ENCODE measurements at places on chromosomes 5 and 9.

GRCh38 chr5:77133061-77133758, 46.1 kb upstream of the ZBED3 start:
- peak; percentile 86 for DNase-seq

GRCh38 chr5:1335540-1336095, 9.3 kb downstream of the CLPTM1L start:
- DNase-seq, result no peak

DNA sequence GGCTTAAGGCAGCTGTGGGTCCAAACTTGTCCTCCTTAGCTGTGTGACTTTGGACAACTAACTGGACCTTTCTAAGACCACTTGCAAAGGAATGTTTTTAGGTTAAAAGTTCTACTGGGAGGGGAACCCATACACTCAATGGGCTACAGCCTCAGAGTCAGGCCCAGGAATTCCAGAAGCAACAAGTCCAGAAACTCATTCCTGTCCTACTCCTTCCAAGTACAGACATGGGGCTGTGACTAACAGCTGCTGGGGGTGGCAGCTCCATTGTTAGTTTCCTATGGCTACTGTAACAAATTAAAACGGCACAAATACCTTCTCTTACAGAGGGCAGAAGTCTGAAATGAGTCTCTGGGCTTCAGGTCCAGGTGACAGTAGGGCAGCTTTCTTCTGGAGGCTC, 12.4 kb upstream of the AKNA start:
- DNase-seq, result no peak

GRCh38 chr5:97136475-97136874, 5.9 kb downstream of the LIX1 start:
- DNase-seq, result no peak

DNA sequence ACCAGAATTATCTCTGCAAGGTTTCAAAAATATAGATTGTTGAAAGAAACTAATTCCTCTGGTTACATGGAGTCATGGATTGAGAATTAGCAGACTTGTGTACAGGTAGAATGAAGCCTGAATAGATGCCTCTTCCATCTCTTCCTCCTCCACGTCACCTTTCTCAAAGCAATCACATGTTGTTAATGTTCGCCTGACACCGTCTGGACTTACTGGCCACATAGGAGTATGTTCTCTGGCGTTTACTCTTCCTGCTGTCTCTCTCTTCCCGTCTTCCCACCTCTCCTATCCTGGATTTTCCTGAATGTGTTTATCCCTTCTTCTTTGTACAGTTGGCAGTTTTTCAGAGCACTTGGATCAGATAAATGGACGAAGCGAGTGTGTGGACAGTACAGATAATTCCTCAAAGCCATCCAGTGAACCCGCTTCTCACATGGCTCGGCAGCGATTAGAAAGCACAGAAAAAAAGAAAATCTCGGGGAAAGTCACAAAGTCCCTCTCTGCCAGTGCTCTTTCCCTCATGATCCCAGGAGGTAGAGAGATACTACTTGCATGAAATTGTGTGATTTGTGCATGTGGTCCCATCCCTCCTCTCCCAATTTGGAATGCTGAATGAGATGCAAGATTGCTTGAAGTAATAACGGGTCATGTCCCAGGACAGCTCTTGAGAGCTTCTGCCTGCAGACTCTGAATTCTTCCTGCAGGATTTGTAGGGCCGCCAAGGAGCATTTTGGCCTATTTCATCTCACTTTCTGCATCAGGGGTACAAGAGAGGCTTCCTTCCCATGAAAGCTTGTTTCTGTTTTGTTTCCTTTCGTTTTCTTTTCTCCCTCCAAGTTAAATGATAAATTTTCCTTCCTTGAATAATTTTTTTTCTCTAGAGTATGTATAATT, 47.3 kb downstream of the CD180 start:
- no peak for DNase-seq

DNA sequence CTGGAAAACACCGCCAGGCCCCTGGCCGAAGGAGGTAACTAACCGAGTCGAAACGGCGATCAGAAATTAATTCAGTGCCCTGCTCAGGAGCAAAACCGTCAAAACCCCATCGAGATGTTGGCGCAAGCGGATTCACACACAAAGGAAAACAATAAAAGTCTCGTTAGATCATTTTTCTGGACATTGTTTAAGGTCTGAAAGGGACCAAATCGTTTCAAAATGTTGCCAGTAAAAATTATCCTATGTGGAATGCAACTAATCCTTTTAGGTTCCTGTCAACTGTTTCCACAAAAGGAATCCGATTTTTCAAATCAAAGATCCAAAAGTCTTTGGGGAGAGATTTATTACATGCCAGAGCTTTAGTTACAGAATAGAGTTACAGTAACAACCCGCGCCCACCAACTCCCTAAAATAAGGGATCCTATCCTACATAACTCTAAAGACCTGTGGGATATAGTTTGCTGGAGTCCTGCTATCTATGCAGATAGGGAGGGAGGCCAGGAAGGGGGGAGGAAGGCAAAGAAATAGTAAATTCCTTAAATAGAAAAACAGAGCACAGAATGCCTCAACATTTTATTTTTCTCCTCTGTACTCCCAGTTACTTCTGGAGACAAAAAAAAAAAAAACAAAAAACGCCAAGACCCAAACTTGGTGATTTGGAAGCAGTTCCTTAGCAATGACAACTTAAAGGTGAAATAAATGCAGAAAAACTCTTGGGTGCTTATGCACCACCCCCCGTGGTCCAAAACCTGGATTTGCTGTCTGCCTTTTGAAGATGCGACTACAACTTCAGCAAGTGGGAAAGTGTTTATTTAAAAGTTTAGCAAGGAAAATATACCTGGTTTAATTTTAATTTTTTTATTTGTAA, 10.6 kb downstream of the FOXD1 start:
- peak; percentile 68 for DNase-seq

DNA sequence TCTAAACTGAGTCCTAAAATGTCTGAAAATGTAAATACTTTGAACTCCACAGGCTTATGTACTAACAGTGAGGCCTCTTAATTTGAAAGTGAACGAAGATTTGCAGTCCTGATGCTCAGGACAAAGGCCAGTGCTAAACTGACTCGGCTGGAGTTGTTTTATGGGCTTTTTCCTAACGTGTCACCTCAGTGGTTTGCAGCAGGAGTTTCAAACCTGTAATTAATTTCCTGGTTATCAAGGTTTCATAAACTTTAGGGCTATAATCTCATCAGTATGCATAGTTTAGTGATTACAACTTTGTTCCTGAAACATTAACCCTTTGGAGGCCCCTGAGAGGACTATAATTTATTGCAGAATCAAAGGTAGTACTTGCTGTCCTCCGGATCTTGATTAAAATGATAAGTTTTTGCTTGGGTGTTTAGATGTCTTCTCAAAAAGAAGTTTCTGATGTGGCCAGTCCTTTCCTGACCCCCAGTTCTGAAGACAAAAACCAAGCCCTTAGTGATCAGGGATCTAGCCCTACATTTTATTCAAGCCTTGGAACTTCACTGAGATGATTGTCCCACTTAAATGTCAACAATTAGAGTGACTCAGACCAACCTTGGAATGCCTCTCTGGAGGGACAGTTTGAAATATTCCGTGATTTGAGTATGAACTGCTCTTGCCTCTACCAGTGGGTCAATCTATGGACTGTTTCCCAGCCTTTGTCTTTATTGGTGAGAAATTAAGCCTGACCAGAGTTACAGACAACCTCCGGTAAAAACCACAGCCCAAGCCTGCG, 11.1 kb upstream of the S100Z start:
- DNase-seq, result peak; percentile 24

GRCh38 chr9:72384710-72385485, 19.9 kb upstream of the ZFAND5 start:
- DNase-seq, result no peak

DNA sequence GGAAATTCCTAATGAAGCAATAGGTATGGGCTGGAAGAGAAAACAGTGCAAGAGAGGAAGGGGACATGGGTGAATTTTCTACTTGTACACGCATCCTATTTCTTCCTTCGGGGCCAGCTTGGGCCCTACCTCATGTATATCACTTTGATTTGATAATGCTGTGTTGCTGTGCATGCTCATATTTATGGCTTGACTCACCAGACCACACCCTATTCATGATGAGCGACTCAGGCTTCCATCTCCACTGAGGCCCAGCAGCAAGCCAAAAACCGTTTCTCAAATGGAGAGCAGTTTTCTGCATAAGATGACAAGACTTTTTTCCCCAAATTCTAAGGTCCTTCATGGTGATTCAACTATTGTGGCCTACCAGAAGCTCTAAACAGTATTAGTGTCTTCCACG, 2039.1 kb upstream of the CDH9 start:
- DNase-seq, result no peak

DNA sequence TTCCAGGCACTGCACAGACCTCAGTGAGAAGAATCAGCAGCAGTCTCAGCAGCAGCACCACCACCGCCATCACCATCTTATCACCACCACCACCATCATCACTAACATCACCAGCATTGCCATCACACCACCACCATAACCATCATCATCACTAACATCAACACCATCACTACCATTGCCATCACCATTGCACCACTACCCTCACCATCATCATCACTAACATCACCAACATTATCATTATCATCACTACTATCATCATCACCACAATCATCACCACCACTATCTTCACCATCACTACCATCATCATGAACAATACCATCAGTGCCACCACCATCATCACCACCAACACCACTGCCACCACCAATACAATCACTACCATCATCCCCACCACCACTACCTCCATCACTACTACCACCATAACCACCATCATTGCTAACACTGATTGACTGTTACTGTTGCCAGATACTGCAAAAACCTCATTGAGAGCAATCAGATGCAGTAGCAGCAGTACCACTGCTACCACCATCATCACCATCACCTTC, 61.7 kb downstream of the ABLIM3 start:
- no peak for DNase-seq

DNA sequence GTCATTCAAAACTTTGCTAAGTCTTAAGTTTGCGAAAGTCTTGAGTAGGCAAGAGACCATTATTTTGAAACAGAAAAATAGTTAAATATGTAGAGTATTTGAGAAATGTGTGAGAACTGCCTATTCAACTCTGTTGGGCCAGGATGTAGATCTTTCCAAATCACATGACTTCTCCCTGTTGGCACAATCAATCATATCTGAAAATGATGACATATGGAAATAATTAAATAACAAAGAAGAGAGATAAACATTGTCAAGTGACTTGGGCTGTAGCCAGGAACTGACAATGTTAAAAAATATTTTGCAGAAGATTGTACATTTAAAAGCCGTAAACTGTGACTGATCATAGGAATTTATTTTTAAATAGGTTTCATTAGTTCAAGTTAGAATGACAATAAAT, 104.6 kb upstream of the IL6ST start:
- DNase-seq, result no peak

GRCh38 chr9:117868594-117868993, 164.4 kb downstream of the TLR4 start:
- DNase-seq, result no peak

- no peak for DNase-seq
Measured at GRCh38 chr9:86368871-86369521, 14.8 kb upstream of the TUT7 start.

DNA sequence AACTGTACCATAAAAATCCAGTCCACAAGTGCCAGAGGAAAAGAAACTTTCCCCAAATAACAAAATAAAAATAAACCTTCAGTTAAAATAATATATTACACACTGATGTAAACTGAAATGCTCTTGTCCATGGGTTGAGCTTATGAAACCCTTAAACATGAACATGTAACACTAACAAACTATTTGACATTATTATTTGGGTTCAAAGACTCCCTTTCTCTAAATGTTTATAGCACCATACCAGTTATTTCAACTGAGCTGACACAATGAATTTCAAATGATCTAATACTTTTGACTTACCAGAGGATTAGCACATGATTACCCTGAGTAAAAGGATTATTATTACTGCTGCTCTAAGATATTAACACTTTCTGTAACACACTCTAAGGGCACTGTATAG, 251.1 kb downstream of the BNC2 start:
- DNase-seq, result peak; percentile 55

- no peak for DNase-seq
Measured at GRCh38 chr5:167363065-167363464, 928.4 kb upstream of the WWC1 start.

- DNase-seq, result no peak
Measured at GRCh38 chr5:166991601-166992000, 1299.8 kb upstream of the WWC1 start.

DNA sequence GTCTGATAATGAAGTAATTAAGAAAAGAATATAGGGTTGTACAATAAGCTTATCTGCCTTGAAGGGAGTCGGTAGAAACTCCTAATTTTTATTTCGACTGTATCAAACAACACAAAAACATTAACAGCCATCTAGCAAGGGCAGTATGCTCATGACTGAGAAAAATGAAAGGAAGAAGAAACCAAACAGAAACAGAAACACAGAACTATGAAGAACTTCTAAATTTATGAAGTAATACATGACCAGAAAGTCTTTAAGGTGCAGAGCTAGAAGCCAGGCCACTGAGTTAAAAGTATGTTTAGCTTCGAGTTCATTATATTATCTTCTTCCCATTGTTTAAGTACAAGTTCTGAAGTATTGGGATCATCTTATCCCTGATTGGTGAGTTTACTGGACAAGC, 367.3 kb upstream of the C9orf72 start:
- DNase-seq, result no peak

GRCh38 chr5:168291342-168291963, at the start of gene WWC1:
TSS of gene WWC1 (plus strand) at chr5:168291645. CDS start at chr5:168292153, 508 bp downstream.
- DNase-seq, result no peak

DNA sequence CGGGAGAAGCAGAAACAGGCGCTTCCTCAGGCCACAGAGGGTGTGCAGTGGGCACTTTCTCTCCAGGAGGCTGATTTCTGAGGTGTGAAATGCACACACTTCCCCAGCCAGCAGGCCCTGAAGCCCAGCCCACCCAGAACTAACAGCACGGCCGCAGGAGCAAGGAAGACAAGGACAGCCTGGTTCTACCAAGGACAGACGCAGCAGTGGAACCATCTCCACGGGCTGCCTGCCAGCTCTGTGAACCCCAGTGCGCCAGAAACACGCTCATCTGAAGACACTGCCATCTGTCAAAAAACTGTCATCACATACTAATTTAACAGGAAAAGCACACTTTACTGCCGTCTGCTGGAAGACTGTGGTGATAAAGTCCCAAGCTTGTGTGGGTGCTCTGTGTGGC, 40.7 kb downstream of the MAPK9 start:
- no peak for DNase-seq

DNA sequence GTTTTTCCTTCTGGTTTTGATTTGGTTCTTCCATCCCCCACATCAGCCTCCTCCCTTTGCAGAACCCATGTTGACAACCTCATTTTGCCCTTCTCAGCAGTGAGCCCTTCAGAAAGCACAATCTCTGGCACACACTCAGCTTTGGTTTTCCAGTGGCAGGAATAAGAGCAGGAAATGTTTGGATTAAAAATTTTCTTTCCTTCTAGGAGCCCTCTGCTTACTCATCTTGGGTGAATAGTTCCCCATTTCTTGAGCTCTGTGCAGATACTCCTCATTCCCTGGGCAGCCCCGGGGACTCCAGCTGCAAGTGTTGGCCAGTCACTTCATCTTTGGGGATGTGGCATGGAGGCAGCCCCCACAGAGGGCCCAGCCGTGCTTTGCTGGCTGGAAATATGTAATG, 170.5 kb downstream of the NR3C1 start:
- no peak for DNase-seq

DNA sequence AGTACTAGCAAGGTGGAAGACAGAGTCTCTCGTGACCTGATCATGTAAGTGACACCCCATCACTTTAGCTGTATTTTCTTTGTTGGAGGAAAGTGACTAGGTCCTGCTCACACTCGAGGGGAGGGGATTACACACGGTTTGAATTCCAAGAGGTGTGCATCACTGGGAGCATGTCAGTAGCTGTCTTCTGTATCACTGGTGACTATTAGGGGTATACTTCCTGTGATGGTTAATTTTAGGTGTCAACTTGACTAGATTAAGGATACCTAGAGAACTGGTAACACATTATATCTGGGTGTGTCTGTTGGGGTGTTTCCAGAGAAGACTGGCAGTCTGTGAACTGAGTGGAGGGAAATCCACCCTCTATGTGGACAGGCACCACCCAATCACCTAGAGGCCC, 22.5 kb downstream of the FOXD1 start:
- no peak for DNase-seq

Measured in retinal pigment epithelial cell (primary cell).